ENCODE measurements at places on chromosomes 5 and 9.
A peak's percentile ranks its signal among the peaks of the same experiment; 100 is the strongest.

GRCh38 chr5:127351418-127351817 is 60.8 kb downstream of the MEGF10 start:
- H3K27me3 ChIP-seq = peaks cover 16% of the 10 kb centered on the region
- DNase-seq = no peak
- no peaks in the 10 kb centered on the region for H3K4me1 ChIP-seq
- no peak overlapping the region for H3K4me3 ChIP-seq
- H3K36me3 ChIP-seq = no peaks in the 10 kb centered on the region

GRCh38 chr5:15620501-15620900 is 120.5 kb downstream of the FBXL7 start:
- H3K4me1 ChIP-seq = no peaks in the 10 kb centered on the region
- no peaks in the 10 kb centered on the region for H3K36me3 ChIP-seq
- DNase-seq = no peak
- H3K27ac ChIP-seq = no peak overlapping the region
- no peaks in the 10 kb centered on the region for H3K27me3 ChIP-seq

GRCh38 chr9:110356639-110357395 is 19.2 kb upstream of the TXNDC8 start:
- DNase-seq = no peak
- H3K27ac ChIP-seq = no peak overlapping the region
- H3K4me1 ChIP-seq = no peaks in the 10 kb centered on the region
- no peaks in the 10 kb centered on the region for H3K36me3 ChIP-seq
- H3K4me3 ChIP-seq = no peak overlapping the region

GRCh38 chr5:155455791-155456514 is 442.4 kb downstream of the KIF4B start:
- no peak overlapping the region for H3K27ac ChIP-seq
- no peak overlapping the region for H3K4me3 ChIP-seq
- H3K36me3 ChIP-seq = no peaks in the 10 kb centered on the region

DNA sequence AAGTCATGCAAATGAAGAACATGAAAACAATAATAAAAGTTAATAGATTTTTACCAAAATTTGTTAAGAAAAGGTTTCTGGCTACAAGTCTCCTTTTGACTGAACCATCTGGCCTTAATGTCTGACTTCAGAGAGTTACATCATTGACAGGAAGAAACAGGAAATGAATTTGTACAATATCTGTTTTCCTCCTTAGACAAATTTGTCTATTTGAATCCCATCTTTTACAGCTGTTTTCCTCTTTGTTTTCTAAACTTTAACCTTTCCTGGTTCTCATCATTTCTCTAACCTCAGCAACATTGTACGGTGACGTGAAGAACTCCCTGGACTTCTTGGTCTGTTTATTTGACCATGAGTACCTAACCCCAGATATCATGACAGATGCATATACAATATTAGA is 567.5 kb upstream of the RIOK2 start:
- no peak overlapping the region for H3K27ac ChIP-seq
- no peaks in the 10 kb centered on the region for H3K36me3 ChIP-seq
- H3K4me1 ChIP-seq = no peaks in the 10 kb centered on the region
- no peak for DNase-seq

GRCh38 chr5:151092762-151093161 is 11.9 kb upstream of the TNIP1 start:
- H3K27ac ChIP-seq = no peak overlapping the region
- H3K4me3 ChIP-seq = no peak overlapping the region
- H3K36me3 ChIP-seq = peaks cover 31% of the 10 kb centered on the region
- peaks cover 7% of the 10 kb centered on the region for H3K27me3 ChIP-seq
- peaks cover 64% of the 10 kb centered on the region for H3K4me1 ChIP-seq

DNA sequence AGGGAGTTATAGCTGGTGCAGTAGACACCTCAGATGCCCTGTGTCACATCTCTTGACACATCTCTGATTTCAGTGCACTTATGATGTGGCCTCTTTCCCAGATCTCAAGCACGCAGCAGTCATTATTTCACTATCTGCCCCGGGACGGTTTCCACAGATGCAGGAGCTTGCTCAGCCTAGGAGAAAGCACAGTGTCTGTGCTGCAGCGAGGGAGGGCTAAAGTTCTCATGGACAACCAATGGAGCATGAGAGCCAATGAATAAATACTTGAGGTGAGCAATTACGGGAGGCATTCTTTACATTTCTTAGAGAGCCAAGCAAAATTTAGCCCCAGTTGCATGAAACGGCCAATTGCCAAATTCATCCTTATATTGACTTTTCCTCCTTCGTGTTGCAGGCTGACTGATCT is 7.4 kb upstream of the MOB3B start:
- H3K27me3 ChIP-seq = no peaks in the 10 kb centered on the region
- no peak overlapping the region for H3K4me3 ChIP-seq
- peaks cover 4% of the 10 kb centered on the region for H3K4me1 ChIP-seq
- no peak for DNase-seq

DNA sequence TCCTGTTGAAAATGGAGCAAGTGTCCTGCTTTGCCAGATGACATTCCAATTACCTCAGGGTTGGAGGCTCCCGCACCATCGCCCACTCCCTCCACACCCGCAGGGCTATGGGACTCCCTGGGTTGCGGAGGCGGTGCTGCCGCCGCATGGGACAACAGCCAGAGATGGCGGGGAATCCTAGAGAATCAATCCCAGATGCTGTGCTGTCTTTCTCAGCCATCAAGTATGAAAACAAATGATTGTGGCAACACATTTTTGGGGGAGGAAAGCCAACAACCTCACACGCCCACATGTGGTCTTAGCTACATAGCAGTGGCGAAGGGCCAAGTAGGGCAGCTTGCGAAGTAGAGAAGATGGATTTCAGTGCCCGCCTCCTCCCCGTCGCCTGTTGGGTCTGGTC is 46.7 kb downstream of the IL31RA start:
- H3K36me3 ChIP-seq = no peaks in the 10 kb centered on the region
- DNase-seq = no peak
- H3K4me3 ChIP-seq = no peak overlapping the region
- H3K27ac ChIP-seq = no peak overlapping the region
- peaks cover 23% of the 10 kb centered on the region for H3K4me1 ChIP-seq

DNA sequence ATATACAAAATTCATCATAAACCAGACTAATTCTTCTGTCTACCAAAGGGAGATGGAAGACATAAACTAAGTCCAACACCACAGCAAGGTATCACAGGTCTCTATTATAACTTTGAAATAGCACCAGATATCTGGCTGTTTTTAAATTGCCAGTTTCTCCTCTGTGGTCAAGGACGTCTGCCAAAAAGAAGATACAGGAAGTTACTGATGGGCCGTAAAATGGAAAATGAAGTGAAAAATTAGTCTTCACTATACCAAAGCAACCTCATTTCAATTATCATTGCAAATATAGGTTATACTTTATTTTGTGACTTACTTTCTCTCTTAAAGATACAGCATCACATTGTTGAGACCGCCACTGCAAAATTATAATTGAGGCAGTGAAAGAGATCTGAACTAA is 225.5 kb downstream of the NDUFS4 start:
- H3K27ac ChIP-seq = no peak overlapping the region
- no peaks in the 10 kb centered on the region for H3K36me3 ChIP-seq
- peaks cover 12% of the 10 kb centered on the region for H3K27me3 ChIP-seq
- no peak for DNase-seq
- H3K4me1 ChIP-seq = no peaks in the 10 kb centered on the region
- no peak overlapping the region for H3K4me3 ChIP-seq

GRCh38 chr5:132773601-132774355 is 3.3 kb downstream of the SEPTIN8 start:
- H3K36me3 ChIP-seq = no peaks in the 10 kb centered on the region
- peaks cover 15% of the 10 kb centered on the region for H3K4me1 ChIP-seq
- no peak overlapping the region for H3K27ac ChIP-seq
- peaks cover 23% of the 10 kb centered on the region for H3K27me3 ChIP-seq
- no peak for DNase-seq

DNA sequence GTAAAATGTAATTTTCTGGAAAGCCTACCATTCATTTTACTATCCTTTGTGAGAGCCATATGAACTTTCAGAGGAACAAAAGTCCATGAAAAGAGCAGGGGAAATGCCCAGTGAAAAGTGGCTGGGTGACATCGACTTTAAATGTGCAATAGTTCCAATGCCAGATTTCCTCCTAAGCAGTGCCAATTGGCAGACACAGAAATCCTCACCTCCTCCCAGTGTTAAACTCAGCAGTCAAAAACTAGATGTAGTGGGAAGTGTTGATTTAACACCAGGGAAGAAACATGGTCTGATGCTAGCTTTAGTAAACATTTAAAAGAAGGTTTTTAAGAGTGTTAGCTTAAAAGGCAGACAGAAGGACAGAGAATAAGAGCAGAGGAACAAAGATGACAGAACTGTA is 2055.2 kb downstream of the MAT2B start:
- H3K36me3 ChIP-seq = no peaks in the 10 kb centered on the region
- no peak overlapping the region for H3K27ac ChIP-seq
- DNase-seq = no peak
- no peak overlapping the region for H3K4me3 ChIP-seq
- H3K27me3 ChIP-seq = no peaks in the 10 kb centered on the region

DNA sequence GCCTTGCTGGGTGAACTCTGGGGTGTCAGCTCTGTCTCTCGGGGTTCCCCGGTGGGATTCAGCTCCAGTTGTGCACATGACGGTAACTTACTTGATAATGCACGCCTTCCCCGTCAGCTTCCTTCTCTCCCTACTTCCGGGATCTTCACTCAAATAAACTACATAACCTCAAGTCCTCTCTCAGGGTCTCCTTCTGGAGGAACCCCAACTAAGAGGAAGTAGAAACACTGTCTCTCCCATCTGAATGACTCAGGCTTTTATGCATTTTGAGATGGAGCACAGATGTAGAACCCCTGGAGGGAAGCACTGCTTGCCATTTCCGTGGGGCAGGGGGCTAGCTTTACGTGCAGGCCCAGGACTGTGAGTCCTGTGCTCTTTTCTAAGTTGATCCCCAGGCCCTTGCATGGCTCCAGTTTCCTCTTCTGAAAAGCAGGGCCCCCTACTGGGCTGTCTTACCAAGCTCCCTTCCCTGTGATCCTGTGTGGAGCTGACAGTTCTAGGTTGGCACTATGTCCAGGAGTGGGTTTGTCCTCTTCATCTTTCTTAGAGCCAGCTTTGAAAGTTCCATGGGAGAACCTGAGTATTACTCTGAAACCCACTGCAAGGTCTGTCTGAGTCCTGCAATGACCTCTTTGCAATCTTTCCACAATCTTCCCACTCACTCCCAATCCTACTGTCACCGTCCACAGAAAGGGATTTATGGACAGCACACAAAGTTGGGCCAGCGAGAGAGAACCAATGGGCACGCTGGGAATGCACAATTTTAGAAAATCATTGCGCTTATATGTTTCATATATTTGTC is 17.7 kb downstream of the S1PR3 start:
- H3K4me3 ChIP-seq = no peak overlapping the region
- peak; percentile 15 for DNase-seq
- peaks cover 8% of the 10 kb centered on the region for H3K27me3 ChIP-seq
- no peaks in the 10 kb centered on the region for H3K36me3 ChIP-seq
- H3K4me1 ChIP-seq = no peaks in the 10 kb centered on the region
- H3K27ac ChIP-seq = no peak overlapping the region

DNA sequence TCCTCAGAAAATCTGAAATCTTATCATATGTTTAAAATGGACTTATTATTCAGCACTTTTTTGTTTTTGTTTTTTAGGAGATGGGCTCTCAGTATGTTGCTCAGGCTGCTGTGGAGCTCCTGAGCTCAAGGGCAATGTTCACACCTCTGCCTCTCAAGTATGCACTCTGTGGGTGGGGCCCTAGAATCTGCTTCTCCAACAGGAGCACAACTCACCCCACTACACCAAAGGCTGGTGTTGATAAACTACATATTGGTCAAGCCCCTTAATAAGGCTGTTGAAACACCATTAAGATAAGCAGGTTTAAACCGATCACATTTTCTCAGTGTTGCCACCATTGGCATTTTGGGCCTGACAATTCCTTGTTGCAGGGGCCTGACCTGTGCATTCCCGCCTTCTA is 131.6 kb downstream of the FANCC start:
- H3K27ac ChIP-seq = no peak overlapping the region
- no peak for DNase-seq
- no peaks in the 10 kb centered on the region for H3K27me3 ChIP-seq
- H3K4me1 ChIP-seq = peaks cover 30% of the 10 kb centered on the region
- peaks cover 3% of the 10 kb centered on the region for H3K36me3 ChIP-seq

Data from activated CD8-positive, alpha-beta T cell treated with anti-CD3 and anti-CD28 coated beads, Interleukin-2, amount 10 ng/mL, durations not matched to agents 7 days and 5 days (primary cell).